Ascending aorta (tissue), 2 donors: ENCODE measurements at places on chromosomes 2 and 18. TPM values are rescaled to one million over a fixed set of nuclear protein-coding genes. Genes with fewer than 3 reads are reported as not detected.
A peak's percentile ranks its signal among the peaks of the same experiment; 100 is the strongest.

Gene NOSTRIN
- total RNA-seq = 7.8 TPM

Gene DHRS9
- total RNA-seq = not detected

Gene CHMP1B
- 25.5 TPM for total RNA-seq

DNA sequence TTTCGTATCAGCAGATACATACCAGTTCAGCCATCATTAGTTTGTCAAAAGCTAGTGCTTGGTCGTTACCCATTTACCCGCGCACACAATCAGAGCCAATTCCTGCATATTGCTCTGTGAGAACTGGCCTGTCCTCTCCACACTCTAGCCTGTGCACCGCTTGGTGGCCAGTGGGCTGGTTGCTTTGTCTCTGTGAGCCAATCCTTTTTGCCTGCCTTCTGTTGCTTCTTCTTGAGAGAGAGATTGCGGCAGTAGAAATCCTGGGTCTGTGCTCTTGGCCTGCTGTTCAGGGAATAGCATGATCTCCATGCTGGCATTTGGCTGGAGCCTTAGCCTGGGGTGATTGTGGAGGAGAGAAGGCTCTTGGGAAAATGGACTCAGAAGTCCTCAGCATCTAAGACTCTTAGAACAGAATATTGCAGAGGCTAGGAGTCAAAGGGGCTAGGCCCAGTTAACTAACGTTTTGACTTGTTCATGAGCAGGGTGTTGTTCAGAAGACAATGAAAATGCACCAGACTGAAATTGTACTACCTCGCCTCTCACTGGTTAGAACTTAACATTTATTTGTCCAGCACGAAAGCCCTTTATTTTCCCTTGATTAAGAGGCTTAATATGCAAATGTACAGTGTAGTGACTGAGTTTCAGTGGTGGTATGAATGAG, 37.1 kb downstream of the MAP4K4 start:
- DNase-seq = no peak

DNA sequence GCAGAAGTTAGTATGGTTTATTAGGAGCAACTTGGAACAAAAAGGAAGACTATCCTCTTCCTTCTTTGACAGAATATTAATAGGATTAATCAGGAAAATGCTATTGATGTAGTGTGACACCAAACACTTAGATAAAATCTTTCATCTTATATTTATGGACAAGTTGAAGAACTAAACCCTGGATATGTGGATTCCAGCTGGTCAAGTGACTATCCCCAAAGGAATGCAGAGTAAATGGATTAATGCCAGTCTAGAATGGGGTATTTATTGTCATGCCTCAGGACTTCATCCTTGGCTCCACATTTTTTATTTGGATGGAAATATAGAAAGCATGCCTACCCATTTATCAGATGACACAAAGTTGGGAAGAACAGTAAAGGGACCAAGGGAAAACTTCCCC, 124.0 kb upstream of the TTC39C start:
- DNase-seq = no peak

GRCh38 chr18:32891130-32891529, 118.3 kb upstream of the KLHL14 start:
- DNase-seq = no peak

GRCh38 chr18:49721981-49722380, 91.4 kb downstream of the ACAA2 start:
- DNase-seq = no peak

DNA sequence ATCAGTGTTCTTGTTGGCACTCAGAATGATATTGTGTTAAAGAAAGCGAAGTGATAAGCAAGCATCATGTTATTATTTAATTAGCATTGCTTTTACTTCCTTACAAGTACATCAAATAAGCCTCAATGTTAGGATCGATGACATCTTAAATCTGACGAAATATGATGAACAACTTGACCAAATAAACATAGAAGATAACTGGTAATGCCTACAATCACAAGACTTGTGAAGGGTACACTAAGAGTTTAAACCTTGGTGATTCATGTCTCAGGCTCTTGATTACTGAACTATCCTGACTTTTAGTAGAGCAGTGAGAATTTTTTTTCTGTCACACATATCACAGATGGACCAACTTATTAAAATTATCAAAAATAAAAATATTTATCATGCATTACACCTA, 500.8 kb upstream of the ZEB2 start:
- DNase-seq = no peak

GRCh38 chr2:111121028-111121827, 514 bp downstream of the BCL2L11 start:
- no peak for DNase-seq

DNA sequence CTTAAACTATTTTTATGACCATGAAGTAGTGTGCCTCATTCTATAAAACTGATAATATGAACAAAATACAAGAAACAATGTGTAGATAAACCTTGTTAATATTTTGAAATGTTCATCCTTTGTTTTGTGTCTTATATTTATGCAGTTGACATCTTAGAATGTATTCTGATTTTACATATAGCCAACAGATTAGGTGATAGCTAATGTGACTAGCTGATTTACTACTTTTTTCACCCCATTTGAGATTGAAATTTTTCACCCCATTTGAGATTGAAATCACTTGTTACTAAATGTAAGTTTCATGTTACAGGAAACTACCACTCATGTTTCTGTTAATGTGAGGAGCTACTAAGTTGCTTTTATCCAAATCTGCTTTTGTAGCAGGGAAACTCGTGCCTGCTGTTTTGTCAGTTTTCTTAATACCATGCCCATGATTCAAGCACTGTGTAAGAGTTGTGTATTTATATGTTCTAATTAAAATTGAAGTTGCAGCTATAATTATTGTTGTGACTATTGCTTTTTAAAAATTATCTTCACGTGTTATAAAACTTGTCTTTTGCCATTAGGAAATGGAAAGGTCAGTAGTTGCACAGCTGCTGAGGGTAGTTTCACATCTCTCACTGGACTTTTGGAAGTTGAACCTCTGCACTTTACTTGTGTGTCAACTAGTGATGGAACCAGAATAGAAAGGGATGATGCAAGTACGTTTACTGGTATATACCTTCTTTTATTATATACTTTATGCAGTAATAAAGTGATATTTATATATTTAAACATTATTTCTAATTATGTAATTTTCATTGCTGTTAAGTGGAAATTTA, 96.6 kb downstream of the BIRC6 start:
- no peak for DNase-seq

Gene CENPA
- not detected for total RNA-seq

Gene METTL21A
- 1.5 TPM for total RNA-seq

- peak; percentile 70 for DNase-seq
These were observed 97.2 kb downstream of the TDRD15 start for GRCh38 chr2:21220930-21221329.

DNA sequence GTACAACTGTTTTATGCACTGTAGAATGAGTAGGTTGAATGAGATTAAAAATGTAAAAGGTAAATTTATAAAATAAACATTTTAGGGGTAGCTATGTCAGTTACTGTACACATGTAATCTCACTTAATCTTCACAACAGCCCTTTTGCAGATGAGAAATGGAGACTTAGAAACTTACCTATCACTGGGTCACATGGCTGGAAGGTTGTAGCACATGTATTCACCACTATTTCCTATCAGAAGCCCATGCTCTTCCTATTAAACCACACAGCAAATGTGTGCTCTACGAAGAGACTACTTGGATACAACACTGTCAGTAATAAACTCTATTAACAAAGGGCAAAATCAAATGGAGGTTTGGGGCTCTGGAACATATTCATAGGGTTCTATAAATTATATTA, 60.5 kb downstream of the VWC2L start:
- no peak for DNase-seq

DNA sequence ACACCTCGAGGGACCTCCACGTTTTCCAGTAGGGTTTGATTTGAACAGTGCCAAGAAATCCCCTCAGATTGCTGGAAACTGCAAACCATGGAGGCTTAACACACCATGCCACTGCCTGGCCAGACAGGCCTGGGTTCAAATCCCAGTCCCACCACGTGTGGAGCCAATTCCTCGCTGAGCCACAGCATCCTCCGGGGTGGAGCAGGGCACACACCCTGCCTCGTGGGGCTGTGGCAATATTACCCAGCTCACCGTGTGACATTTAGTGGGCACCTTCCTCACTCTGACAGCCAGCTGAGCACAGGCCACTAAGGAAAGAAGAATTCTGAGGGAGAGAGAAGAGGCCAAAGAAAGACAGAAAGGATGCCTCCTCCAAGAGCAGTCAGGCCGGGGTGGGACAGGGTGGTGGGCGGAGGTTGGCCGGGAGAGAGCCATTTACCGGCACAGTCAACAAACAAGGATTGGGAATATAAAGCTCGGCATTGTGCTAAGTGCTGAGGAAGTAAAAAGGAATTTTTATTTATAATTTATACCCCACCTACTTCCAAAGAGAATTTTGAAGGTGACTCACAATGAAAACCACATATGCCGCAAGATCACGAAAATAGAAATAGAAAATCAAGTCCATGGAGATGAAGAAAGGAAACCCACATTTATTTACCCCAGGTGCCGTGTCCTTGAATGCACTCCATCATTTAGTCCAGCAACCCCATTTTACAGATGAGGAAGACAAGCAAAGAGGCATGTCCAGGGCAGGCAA, 111.5 kb downstream of the MCFD2 start:
- no peak for DNase-seq

DNA sequence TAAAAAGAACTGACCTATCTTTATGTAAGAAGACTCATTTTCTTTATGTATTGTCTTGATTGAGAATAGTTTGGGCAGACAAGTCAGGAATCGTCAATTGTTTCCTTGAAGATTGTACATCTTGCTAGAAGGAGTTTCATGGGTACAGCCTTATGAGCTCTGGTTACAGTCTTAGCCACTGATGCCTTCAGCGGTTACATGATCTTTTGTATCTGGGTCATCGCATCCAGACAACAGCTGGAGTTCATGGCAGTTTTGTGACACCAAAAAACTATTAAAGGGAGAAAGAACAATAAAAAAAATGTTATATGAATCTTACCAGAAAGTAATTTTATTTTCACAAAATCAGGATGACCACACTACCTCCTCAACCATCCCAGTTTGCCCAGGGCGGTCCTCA, 520.5 kb upstream of the CDH7 start:
- no peak for DNase-seq

- DNase-seq = no peak
These were observed 47.1 kb downstream of the LPIN2 start for GRCh38 chr18:2965797-2966196.

Gene ZNF236
- total RNA-seq = 9.7 TPM

DNA sequence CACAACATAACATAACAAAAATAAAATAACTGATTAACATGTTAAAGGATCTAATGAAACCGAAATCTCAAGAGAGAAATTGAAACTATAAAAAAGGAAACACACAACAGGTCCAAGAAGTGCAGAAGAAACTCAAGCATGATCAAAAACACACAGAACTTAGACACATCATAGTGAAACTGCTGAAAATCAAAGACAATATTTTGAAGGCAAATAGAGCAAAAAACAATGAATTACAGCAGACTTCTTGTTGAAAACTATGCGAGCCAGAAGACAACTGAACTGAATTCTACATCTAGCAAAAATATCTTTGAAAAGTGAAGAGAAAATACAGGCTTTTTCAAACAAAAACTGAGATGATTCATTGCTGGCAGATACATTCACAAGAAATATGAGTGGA, 61.3 kb downstream of the UGP2 start:
- no peak for DNase-seq

Gene NXPH2
- not detected for total RNA-seq

GRCh38 chr2:66446941-66447340, 12.0 kb downstream of the MEIS1 start:
- DNase-seq = no peak

GRCh38 chr2:168350380-168350779, 103.0 kb upstream of the STK39 start:
- DNase-seq = no peak

Gene CTAGE1
- not detected for total RNA-seq

DNA sequence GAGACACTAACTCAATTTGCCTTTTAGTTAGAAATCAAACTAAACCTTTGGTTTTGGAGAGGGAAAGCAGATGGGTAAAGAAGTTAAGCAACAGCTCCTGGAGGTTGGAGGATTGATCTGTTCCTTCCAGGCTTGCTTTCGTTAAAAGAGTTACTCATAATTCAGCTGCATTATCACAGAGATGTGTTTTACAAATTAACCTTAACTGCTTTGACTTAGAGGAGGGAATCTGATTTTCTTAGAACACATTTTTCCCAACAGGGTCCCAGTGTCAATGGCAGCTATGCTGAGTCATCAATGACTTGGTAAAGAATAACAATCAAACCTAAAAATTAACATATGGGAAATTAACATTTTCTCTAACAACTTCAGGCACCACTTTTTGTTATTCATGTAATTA, 113.4 kb downstream of the COPS8 start:
- DNase-seq = no peak

DNA sequence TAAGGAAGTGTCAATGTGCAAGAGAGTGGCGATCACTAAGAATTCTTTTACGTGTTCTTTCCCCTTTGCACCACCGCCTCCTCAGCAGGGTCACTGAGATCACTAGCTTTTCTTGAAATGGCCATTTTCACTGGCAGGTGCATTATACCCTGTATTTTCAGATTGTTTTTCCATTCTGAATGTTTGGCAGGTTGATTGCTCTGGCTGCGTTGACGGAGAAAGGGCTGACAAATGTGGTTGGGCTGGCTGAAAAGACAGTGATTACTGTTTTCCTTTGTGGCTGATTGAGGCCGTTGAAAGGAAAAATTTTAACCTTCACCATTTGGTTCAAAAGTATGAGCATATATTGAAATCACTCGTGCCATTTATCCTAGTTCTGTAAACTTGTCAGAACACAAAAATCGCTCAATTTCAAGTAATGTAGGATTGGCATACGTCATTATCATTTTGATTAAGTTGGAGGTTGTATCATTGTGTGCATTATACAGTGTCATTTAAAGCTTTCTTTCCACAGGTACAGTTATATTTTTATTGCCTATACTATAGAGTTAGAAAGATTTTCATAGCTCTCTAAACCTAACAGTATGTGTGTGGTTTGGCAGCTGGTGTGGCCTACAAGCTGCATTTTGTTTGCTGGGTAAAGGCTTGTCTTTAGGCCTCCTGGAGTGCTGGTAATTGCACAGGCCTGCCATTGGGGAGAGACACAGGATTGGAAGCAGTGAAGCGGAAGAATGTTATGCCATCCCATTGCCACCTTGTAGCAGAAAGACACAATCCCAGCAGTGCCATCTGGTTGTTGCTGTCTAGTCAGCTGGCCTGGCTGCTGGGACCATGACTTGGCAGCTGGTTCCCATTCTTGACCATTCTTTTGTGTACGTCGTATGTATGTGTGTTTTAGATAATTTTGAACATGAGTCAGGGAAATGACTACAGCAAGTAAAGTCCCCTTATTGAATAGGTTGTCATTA, 36.7 kb downstream of the DYNC1I2 start:
- DNase-seq = no peak
